HepG2 (cell line): ENCODE measurements at places on chromosomes 7 and 10.
A peak's percentile ranks its signal among the peaks of the same experiment; 100 is the strongest.

DNA sequence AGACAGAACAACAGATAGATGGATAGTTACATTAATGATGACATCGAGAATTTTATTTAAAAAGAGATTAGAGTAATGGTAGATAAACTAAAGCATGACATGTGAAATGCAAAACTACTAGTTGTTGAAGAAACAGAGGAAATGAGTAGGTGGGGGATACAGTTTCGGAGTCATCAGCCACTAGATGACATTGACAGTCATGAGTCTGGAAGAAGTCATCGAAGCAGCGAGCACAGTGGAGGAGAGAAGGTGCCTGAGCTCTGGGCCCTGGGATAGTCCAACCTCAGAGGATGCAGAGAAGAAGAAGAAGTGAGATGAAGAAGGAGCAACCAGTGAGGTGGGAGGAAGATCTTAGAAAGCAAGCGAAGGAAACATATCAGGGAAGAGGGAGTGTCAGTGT is 20.2 kb upstream of the SEC61A2 start:
- H3K4me1 ChIP-seq = no peaks in the 10 kb centered on the region
- H3K36me3 ChIP-seq = peaks cover 4% of the 10 kb centered on the region; the same call in 1 of the 2 replicates
- no peak overlapping the region for H3K4me3 ChIP-seq

- H3K36me3 ChIP-seq = no peaks in the 10 kb centered on the region
- no peak overlapping the region for H3K27ac ChIP-seq
- H3K4me3 ChIP-seq = no peak overlapping the region
- H3K27me3 ChIP-seq = peaks cover 25% of the 10 kb centered on the region; the same call in 2 of the 3 replicates
- no peak for DNase-seq
These were observed 258.6 kb upstream of the MKI67 start for GRCh38 chr10:128384831-128385230.

GRCh38 chr7:49893131-49893530 is 119.7 kb downstream of the VWC2 start:
- no peaks in the 10 kb centered on the region for H3K4me1 ChIP-seq
- H3K27me3 ChIP-seq = no peaks in the 10 kb centered on the region
- H3K36me3 ChIP-seq = no peaks in the 10 kb centered on the region
- no peak for DNase-seq

GRCh38 chr7:151827620-151828019 is 49.3 kb downstream of the PRKAG2 start:
- H3K4me3 ChIP-seq = no peak overlapping the region
- no peaks in the 10 kb centered on the region for H3K36me3 ChIP-seq
- H3K27ac ChIP-seq = no peak overlapping the region
- no peak for DNase-seq
- H3K4me1 ChIP-seq = peaks cover 8% of the 10 kb centered on the region; the same call in 1 of the 2 replicates

DNA sequence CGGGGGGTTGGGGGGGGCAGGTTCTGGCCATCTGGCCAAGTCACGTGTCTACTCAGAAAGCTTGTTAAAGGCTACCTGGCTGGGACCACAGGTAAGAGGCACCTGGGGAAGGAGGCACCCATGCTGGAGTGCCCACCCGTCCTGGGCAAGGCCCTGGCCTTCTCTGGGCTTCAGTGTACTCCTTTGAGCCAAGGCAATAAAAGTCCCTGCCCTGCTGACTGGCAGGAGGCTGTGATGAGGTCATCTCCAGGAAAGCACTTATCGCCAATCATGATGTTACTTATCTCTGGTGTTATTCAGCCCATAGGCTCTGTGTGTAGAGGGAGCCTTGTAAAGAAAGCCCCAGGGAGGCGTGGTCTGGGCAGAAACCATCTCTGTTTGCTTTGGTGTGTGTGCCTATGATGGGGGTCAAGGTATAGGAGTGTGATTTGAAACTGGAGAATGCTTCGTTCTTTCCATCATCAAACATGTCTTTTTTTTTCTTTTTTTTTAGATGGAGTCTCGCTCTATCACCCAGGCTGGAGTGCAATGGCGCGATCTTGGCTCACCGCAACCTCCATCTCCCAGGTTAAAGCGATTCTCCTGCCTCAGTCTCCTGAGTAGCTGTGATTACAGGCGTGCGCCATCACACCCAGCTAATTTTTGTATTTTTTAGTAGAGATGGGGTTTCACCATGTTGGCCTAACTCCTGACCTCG is 2.5 kb upstream of the CLDN4 start:
- H3K4me3 ChIP-seq = no peak overlapping the region
- peaks cover 61% of the 10 kb centered on the region for H3K4me1 ChIP-seq
- no peaks in the 10 kb centered on the region for H3K36me3 ChIP-seq
- H3K27me3 ChIP-seq = no peaks in the 10 kb centered on the region
- DNase-seq = peak; percentile 89

DNA sequence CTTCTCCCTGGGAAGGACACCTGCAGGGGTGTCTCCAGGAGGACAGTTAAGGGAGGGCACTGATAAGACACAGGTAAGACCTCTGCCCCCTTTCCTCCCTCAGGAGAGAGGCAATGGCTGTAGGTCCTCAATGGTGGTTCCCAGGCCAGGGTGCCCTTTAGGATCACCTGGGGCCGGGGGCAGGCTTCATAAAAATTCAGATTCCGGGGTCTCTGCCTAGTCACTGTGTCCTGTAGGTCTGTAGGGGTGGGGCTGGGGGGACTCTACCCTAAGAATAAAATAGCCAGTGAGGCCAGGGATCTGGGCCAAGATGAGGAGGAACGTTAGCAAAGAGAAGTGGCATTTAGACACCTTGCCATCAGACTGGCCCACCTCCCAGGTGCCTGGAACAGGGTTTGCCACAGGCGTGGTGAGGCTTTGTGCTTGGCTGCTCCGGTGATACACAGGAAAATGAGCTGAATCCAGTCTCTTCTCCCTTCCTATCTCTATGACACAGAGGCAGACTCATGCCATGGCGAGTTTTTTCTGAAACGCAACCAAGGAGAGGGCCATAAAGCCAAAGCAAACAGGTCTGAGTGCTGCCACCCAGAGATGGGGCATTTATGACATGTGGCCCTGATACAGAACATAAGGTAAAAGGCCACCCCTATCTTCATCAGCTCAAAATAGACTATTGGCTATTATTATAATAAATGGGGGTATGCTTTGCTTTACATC is 52.6 kb downstream of the SH3PXD2A start:
- peaks cover 21% of the 10 kb centered on the region for H3K36me3 ChIP-seq
- no peaks in the 10 kb centered on the region for H3K27me3 ChIP-seq
- H3K27ac ChIP-seq = no peak overlapping the region

DNA sequence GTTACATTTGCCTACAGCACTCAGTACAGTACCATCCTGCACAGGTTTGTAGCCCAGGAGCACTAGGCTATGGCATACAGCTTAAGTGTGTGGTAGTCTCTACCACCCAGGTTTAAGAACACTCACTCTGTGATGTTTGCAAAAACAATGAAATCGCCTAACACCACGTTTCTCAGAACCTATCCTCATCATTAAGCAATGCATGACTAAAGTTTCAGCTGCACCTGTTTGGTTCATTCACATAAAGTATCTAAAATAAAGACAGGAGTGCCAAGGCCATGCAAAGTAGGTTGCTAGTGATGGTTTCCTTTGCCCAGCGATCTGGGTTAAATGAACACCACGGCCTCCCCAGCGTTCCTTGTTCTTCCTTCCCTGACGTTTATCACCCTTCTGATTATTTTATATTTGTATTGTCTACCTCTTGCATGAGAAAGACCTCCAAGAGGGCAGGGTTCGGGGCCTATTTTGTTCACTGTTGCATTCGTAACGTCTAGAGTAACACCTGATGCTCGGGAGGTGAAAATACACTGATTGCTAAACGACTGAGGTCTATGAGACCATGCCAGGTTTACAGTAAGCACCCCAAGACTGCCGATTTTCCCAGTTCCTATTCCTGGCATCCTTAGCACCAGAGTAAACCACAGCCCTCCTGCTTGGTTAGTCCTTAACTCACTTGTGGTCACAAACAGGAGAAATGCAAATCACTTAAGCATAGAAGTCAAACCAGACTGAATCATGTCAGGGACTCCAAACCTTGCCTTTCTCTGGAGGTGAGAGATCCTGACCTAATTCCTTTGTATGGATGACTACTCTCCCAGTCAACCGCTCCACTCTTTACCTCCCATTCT is 204.1 kb upstream of the NFE2L3 start:
- H3K36me3 ChIP-seq = no peaks in the 10 kb centered on the region
- H3K4me1 ChIP-seq = peaks cover 34% of the 10 kb centered on the region
- no peak for DNase-seq
- H3K27me3 ChIP-seq = no peaks in the 10 kb centered on the region
- H3K27ac ChIP-seq = no peak overlapping the region
- no peak overlapping the region for H3K4me3 ChIP-seq

- DNase-seq = no peak
- no peak overlapping the region for H3K27ac ChIP-seq
- no peaks in the 10 kb centered on the region for H3K4me1 ChIP-seq
- H3K27me3 ChIP-seq = no peaks in the 10 kb centered on the region
- no peak overlapping the region for H3K4me3 ChIP-seq
These were observed 367.8 kb upstream of the IGFBP3 start for GRCh38 chr7:46288861-46289260.
